SK-N-SH treated with all-trans-retinoic acid at 6 μM for 48 hours (cell line): ENCODE measurements at places on chromosomes 7 and 10.
A peak's percentile ranks its signal among the peaks of the same experiment; 100 is the strongest.

GRCh38 chr7:30896783-30897637, 14.6 kb upstream of the AQP1 start:
- ATAC-seq: no peak

DNA sequence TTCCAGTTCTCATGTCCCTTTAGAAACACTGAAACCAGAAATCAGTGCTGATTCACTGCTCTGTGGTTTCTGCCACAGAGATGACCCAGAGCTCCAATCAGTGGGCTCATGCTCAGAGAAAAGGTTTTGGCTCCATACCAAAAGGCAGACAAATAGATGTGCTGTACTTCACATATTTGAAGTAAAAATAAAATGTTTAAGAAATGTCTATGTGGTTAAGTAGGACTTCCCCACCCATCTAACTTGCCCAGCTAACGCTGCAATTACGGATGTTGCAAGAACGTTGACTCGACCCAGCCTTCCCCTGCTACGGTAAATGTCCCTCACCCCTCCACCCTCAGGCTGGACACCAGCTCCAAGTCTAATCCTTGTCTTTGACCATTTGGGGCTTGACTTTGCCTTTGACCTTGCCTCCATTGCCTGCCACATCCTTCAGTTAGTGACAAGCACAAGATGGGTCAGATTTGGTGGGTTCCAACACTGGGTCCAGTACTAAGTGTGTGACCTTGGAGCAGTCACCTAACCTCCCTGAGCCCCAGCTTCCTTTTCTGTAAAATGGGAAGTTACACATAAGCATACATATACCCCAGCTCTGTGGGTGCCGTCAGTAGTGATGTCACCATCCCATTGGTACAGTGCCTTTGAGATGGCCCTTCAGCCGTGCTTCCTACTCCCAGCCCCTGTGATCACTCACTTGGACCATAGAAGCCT, 95.8 kb downstream of the CHST15 start:
- ATAC-seq: no peak

DNA sequence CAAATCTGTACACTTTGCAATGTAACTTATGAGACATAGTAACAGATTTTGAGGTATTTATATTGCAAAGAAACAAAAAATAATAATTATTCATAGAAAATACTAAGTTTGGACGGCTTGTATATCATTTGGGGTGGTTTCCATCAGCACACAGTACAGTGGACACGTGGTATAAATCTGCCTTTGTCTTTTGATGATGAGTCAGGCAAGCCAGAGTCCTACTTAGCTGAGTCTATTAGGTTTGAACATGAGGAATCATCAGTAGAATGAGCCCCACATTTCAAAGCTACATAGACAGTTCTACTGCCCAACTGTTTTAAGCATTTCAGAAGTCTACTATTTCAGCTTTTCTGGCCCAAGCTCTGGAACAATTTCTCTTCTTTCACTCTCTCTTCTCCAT, 803.2 kb downstream of the PHTF2 start:
- ATAC-seq: peak; percentile 35; the same call in 1 of the 3 replicates

DNA sequence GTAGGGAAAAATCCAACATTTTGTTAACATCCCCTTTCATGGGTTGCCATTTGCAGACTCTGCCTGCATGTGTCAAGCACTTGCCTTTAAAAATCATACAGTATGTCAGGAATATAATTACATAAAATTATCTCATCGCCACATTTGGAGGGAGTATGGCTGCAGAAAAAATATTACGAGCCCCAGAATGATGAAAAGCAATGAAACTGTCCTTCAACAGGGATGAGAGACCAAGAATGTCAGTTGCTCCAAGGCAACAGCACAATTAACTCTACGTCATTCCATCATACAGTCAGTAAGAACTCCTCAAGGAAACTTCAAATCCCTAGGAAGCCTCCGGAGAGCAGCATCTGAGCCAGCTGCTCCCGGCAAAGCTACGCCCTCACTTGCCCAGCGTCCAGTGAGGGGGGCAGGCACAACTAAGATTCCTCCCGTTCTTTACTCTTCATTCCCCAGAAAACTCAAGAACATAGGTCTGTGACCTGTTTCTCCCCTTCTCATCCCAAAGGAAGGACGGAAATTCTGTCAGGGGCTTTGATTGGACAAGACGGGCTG, 132.9 kb downstream of the ANLN start:
- ATAC-seq: no peak

DNA sequence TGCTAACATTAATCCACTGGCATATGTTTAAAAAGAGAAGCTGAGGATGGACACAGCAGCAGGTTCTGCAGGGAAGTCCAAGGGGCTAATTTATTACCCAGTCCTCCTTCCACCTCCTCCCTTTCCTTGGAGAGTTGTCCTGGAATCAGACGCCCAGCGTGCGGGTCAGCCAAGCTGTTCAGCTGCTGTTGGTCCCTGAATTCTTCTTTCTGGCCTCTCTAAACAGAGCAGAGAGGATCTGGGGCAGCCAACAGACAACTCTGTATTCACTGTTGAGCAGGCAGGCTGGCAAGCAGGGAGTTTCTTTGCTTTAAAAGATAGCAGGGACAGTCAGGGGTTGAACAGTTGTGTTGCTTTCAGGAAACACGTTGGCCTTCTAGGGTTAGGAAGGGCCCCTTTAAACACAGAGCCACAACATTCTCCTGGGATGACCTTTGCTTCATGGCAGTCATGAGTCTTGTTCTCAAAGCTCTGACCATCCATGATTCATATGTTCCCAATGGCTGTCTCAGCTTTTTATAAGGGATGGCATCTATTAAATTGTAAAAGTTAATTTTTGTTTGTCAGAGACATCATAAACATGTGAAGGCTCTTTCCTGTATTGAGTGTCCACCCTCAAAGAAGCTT, 217.0 kb downstream of the CREB5 start:
- ATAC-seq: no peak

GRCh38 chr7:44100458-44101302, 3.5 kb upstream of the AEBP1 start:
- ATAC-seq: peak; percentile 6

DNA sequence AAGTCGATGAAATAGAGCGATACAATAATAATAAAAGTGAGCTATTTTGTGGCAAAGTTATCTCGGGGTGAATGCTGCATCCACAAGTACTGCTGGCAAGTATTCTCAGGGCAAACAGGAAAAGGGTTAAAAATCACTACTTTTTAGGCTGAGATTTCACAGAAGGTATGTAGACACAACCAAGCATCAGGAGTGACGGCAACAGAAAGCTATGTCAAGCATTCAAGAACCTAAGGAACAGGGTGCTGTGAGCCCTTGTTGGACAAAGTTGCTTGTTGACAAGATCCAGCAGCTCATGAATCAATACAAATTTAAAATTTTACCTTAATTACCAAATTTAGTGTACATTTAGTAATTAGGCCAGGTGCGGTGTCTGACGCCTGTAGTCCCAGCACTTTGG, 41.2 kb upstream of the C1QL3 start:
- no peak for ATAC-seq

DNA sequence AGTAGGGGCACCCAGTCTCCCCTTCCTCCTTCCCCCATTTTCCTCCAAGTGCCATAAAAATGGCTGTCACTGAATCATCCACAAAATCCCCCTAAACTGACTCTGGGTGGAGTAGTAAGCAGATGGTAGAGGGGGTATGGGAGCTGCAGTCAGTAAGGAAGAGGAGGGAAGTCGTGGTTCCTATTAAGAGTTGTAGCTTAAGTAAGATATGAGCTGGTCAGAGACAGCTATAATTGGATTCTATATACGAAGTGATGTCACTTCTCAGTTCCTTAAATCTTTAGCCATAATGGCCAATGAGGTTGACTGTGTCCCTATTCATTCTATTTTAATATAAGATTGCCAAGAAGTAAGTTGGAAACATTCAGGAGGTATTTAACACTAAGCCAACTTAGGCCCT, 131.7 kb downstream of the SLC16A9 start:
- ATAC-seq: no peak

- ATAC-seq: no peak
Measured at GRCh38 chr10:118585794-118586193, 9.7 kb downstream of the PRLHR start.
